GF-D8 (cell line): ENCODE measurements at places on chromosomes 11 and 22.
A peak's percentile ranks its signal among the peaks of the same experiment; 100 is the strongest.

- DNase-seq: no peak
Measured at GRCh38 chr11:103344886-103345285, 235.7 kb downstream of the DYNC2H1 start.

GRCh38 chr11:981764-982163 lies 54.8 kb downstream of the MUC6 start:
- DNase-seq: no peak

- DNase-seq: no peak
Measured at GRCh38 chr22:50091092-50091768, 1.4 kb downstream of the MOV10L1 start.

DNA sequence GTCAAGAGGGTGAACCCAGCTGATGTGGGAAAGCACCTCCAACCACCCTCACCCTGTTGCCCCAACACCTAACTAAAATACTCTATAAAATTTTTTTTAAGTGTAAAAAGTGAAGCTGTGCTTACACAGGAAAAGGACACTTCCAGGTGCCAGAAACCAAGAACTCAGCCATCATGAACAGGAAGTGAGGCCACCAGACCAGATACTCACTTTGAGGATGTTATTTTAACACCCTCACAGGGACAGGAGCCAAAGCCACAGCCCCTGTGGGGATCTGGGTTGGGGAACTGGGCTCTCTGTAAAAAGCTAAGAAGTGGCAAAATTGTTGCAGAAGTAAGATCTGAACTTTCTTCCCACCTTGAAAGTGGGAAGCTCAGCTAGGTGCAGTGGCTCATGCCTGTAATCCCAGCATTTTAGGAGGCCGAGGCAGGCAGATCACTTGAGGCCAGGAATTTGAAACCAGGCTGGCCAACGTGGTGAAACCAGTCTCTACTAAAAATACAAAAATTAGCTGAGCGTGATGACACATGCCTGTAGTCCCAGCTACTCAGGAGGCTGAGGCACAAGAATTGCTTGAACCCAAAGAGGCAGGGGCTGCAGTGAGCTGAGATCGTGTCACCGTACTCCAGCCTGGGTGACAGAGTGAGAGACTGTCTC lies 3.8 kb downstream of the RSPH14 start:
- DNase-seq: peak; percentile 70

GRCh38 chr11:75836417-75836816 lies 21.4 kb downstream of the UVRAG start:
- no peak for DNase-seq

DNA sequence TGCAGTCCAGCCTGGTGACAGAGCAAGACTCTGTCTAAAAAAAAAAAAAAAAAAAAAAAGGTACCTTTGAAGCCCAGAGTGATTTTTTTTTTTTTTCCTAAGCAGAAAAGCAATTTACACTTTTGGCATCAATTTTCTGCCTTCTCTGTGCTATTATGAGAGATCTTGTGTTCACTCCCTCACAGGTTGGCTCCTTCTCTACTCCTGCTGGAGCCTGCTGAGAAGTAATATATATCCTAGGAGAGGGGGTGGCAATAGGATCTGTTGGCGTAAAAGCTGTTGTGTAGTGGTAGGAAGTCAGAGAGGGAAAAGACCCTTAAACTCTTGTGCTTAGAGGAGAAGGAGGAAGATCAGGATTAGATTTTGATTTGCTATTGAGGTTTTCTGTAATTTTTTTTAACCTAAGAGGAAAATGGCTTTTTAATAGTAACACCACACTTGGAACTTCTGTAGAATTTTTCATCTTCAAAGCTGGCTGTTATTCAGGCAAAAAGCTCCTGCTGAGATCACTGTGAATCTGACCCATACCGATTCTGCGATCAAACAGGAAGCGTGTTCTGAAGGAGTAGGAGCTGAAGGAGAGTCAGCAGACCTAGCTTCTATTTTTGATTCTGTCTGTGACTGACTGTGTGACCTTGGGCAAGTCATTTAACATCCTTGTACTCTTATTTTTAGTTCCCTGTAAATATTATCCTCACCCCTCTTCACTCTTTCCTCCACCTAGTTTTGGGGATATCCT lies 77.7 kb downstream of the TRIM44 start:
- DNase-seq: no peak

DNA sequence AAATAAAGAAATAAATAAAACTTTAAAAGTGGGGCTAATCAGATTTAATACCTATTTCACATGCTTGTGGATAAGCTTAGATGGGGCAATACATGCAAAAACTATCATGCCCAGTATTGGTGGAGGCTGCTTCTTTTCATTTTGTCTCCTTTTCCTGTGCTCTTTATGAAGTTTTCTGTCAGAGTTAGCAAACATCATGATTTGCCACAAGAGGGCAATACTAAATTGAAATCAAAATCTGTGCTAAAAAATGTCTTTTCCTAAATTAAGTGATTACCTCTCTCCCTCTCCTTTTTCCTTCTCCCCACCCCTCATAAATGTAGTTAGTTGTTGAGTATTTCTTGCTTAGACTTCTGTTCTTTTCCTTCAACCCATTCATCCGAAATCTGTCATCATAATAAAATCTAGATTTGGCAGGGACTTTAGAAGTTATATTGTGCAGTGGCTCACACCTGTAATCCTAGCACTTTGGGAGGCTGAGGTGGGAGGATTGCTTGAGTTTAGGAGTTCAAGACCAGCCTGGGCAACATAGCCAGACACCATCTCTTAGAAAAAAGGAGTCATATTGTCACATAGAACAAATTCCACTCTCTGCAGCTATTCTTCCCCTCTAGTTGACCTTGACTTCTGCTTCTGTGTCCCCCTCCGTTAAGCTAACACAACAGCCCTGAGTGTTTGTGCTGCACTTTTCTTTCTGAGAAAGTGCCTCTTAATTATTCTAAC lies 4.7 kb upstream of the ARHGAP42 start:
- DNase-seq: no peak
